ENCODE measurements at places on chromosomes 6 and 20. TPM values are rescaled to one million over a fixed set of nuclear protein-coding genes. Genes with fewer than 3 reads are reported as not detected.
A peak's percentile ranks its signal among the peaks of the same experiment; 100 is the strongest.

PHF20 gene
- total RNA-seq: 51.5 TPM

KPNA5 gene
- total RNA-seq: 16.2 TPM

E2F1 gene
- total RNA-seq: 64.2 TPM

NKX2-4 gene
- total RNA-seq: not detected

TMEM217 gene
- total RNA-seq: 4.0 TPM

DNA sequence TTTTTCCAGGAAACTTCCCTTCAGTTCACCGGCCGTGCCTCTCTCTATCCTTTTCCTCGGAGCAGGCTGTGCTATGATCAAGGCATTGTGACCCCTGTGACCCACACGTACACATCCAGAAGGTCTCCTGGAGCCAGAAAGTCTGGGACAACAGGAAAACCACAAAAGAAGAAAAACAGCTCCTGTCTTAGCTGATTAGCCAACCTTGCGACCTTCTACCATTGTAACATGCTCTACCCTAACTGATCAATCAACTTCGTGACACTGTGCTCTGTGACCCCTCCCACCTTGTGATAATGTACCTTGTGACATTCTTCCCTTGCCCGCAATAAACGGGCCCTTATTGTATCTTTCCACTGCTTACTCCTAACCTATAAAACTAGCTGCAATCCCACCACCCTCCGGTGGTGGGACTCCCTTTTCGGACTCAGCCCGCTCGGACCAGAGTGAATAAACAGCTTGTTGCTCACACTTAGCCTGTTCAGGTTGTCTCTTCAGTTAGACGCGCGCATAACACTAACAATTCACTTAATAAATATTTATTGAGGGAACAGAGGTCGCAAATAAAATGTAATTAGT lies 24.2 kb downstream of the ZNF311 start:
- H3K4me1 ChIP-seq: peaks cover 39% of the 10 kb centered on the region
- no peaks in the 10 kb centered on the region for H3K27me3 ChIP-seq
- peak overlapping the region; percentile 97 for H3K27ac ChIP-seq
- no peak for DNase-seq
- no peaks in the 10 kb centered on the region for H3K36me3 ChIP-seq

GRCh38 chr6:157946865-157947532 lies 34.7 kb upstream of the SYNJ2 start:
- peaks cover 9% of the 10 kb centered on the region for H3K36me3 ChIP-seq
- H3K27me3 ChIP-seq: no peaks in the 10 kb centered on the region
- H3K27ac ChIP-seq: no peak overlapping the region

DNA sequence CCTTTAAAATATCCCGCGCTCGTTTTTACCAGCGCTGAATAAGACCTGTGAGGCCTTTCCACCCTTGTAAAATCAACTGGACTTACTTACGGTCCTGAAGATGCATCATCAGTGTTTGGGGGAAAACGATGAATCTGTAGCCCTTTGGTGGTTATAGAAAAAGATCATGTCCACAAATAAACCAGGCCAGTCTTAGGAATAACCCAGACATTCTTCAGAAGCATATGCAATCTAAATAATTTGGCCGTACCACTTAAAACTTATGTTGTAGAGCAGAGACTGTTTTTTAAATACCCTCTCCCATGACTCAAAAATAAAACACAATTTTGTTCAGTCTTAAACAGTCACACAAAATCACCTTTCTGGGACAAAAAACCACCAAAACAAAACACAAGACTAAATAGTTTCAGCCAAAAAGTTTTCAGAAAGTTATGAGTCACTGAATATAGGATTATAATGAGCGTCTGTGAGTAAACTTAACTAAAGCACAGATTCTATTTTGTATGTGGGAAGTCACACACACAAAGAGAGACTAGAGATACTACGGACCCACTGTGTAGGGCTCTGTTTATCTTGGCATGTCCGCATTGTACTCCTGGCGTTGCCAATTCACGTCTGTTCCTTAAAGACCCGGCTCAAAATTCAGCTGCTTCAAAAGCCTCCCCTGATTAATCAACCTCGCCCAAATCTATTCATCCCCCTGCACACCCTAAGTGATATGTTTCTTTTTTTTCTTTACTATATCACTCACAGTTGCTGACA lies 26.5 kb upstream of the SMOC2 start:
- no peak for DNase-seq
- H3K27ac ChIP-seq: no peak overlapping the region
- no peaks in the 10 kb centered on the region for H3K36me3 ChIP-seq
- no peaks in the 10 kb centered on the region for H3K4me1 ChIP-seq
- H3K27me3 ChIP-seq: peaks cover 6% of the 10 kb centered on the region

DNA sequence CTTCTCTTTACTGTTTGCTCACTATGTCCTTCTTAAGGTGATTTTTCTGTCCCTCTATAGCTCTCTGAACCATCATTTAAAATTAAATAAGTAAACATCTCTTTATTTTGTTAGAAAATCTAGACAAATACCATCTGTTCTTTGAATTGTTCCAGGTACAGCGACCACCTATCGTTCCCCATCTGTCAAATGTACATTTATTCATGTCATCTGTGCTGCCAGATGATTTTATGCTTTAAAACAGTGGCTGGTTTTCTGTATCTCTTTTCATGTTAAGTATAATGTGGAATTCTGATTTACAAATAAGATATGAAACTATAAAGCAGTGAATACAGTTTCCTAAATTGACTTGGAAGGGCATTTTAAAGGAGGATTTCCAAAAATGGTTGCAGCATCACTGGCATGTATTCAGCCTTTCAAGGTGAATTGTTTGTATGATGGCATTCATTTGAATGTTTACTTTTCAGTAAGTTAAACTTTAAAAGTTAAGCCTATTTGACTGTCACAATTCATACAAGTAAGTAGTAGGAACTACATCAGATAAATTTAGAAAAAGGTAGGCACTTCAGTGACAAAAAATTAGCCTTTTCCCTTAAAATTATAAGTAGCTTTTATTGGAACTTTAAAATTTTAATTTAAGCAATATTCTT lies 92.6 kb upstream of the CLVS2 start:
- no peak for DNase-seq
- H3K27me3 ChIP-seq: peaks cover 5% of the 10 kb centered on the region
- H3K27ac ChIP-seq: no peak overlapping the region
- no peak overlapping the region for H3K4me3 ChIP-seq

- H3K4me3 ChIP-seq: no peak overlapping the region
- no peak overlapping the region for H3K27ac ChIP-seq
- no peaks in the 10 kb centered on the region for H3K27me3 ChIP-seq
- H3K4me1 ChIP-seq: no peaks in the 10 kb centered on the region
- no peaks in the 10 kb centered on the region for H3K36me3 ChIP-seq
Observed at GRCh38 chr20:1840817-1841553, 54.2 kb upstream of the SIRPA start.

GRCh38 chr6:42200035-42200434 lies 5.3 kb upstream of the GUCA1B start:
- no peaks in the 10 kb centered on the region for H3K36me3 ChIP-seq
- no peaks in the 10 kb centered on the region for H3K27me3 ChIP-seq
- peak; percentile 91 for DNase-seq
- 0 out of 2 replicates have a peak overlapping the region, but pooled peaks have one; percentile 25 for H3K27ac ChIP-seq

DNA sequence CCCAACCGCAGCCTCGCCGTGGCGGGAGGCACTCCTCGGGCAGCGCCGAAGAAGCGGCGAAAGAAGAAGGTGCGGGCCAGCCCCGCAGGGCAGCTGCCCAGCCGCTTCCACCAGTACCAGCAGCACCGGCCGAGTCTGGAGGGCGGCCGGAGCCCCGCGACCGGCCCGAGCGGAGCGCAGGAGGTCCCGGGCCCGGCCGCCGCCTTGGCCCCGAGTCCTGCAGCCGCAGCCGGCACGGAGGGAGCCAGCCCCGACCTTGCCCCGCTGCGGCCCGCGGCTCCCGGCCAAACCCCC lies 525 bp downstream of the PNRC1 start:
- peak overlapping the region; percentile 86 for H3K27ac ChIP-seq
- no peaks in the 10 kb centered on the region for H3K27me3 ChIP-seq
- H3K36me3 ChIP-seq: peaks cover 26% of the 10 kb centered on the region
- peak overlapping the region; percentile 94 for H3K4me3 ChIP-seq

DNA sequence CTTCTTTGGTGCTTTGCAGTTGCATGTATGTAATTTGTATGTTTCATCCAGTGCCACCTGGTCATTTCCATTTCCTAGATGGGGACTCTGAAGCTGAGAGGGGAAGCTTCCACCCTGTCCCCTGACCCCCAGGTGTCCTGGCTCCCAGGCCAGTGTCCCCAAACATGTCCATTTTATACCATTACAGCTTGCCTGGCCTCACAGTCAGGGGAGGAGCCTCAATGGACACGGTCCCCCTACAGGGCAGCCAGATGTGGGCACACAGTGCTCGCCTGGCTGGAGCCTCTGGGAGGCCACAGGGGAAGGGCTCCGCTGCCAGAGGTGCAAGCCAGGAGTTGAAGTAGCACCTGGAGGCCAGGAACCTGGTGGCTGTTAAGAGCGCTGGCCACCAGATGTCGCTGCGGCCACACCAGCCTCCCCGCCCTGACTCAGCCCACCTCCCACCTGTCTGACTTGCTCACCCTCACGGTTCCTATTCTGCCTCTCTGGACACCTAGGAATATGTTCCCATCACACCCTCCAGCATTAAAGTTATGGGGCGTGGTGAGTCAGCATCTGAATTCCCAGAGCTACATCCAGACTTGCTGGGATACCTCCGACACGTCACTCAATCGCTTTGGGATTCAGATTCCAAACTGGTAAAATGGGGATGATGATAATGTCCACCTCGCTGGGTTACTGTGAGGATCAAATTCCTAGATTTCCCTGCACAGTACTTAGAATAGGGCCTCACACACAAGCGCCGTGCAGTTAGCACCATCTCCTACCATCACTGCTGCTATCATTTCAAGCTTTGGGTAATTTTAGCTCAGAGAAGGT lies 107.4 kb downstream of the SULF2 start:
- DNase-seq: peak; percentile 22
- no peaks in the 10 kb centered on the region for H3K27me3 ChIP-seq
- H3K4me3 ChIP-seq: no peak overlapping the region
- H3K27ac ChIP-seq: no peak overlapping the region

DNA sequence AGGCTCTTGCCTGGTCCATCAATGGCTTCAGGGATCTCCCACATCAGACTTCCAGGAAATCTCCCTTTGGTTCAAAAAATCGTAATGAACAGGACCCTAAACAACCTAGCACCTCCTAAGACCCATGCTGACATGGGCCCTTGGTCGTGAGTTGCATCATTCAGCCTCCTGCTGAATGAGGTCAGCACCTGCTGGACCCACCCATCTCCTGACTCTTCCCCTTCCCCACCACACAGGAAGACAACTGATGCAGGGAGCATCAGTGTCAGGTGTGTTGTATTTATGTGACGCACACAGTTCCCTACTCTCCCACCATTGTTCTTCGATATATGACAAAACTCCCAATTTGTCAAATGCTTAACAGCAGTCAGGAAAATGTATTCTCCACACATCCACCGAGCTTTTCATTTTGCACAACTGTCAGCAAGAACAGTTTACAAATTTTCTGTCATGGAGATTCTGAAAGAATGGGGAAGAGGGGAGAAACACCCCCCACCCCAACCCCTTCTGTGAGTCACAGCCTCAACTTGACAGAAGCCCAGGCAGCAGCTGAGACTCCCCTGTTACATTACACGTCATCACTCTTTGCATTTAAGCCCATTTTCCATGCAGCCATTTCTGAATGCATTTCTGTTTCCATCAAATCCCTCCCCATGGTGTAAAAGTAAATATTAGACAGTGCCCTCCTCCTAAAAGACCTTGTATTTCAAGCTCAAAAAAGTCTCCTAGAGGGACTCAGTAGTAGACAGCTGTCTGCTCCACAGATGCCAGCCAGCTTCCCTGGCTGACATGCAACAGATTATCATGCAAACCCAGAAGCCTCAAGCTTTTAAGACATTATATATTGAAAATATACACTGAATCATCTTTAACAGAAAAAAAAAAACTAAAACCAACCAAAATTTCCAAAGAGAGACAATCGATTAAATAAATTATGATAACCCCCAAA lies 577.5 kb downstream of the PTPRT start:
- H3K27me3 ChIP-seq: no peaks in the 10 kb centered on the region
- no peaks in the 10 kb centered on the region for H3K4me1 ChIP-seq
- no peak overlapping the region for H3K27ac ChIP-seq
- H3K36me3 ChIP-seq: no peaks in the 10 kb centered on the region
- H3K4me3 ChIP-seq: no peak overlapping the region

DNA sequence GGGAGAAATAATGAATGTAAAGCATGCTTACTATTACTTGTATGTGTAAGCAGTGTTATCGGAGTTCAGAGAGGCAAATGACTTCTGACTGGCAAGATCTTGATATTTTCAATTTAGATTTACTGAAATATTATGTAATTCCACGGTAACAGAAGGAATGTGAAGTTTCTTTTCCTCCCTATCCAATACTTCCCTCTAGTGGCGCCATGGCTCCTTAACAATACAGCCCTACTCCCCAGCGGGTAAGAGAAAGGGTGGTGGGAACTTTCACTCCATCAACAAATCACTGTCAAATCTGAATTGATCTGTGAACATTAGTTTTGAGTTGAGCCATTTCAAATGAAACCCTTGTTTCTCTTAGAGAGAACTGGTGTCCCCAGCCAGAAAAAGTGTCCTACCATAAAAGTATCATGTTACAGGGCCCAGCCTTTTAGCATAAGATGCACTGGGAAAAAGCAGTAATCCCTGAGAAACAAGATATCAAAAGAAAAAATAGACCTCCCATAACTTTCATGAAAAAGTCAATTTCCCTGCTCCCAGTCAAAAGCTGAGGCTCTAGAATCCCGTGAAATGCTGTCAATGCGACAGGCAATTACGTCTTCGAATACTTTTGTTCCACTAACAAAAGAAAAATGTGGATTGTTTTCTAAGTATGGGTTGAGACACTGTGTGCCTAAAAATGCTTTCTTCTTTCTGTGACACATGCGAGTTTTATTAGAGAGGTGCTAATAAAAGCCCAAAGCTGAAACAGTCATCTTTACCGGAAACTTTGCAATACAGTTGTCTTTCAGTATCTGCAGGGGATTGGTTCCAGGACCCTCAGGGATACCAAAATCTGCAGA lies 12.9 kb downstream of the COX7A2 start:
- no peaks in the 10 kb centered on the region for H3K36me3 ChIP-seq

Data from Panc1 (cell line).